ENCODE measurements at places on chromosomes 3 and 15.

- no peak for DNase-seq
These were observed 35.4 kb downstream of the SMAD6 start for GRCh38 chr15:66737243-66738010.

- DNase-seq = no peak
These were observed 214.7 kb upstream of the MRPL3 start for GRCh38 chr3:131717493-131717892.

DNA sequence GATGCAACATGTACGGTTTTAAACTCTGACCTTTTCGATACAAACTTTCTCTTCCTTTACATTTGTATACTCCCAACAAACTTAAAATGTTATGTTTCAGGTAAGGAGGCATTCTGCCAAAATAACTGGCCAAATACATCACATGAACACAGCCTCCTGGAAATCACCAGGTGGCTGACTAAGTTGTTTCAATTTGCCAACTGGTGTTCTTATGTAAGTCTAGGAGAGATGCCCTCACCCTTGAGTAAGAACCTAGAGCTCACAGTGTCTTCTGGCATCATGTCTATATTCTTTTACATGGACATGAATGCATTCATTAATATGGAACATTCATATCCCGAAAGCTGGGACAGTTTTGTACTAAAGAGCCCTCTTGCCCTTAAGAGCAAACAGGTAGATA lies 341.1 kb upstream of the NR2F2 start:
- no peak for DNase-seq

DNA sequence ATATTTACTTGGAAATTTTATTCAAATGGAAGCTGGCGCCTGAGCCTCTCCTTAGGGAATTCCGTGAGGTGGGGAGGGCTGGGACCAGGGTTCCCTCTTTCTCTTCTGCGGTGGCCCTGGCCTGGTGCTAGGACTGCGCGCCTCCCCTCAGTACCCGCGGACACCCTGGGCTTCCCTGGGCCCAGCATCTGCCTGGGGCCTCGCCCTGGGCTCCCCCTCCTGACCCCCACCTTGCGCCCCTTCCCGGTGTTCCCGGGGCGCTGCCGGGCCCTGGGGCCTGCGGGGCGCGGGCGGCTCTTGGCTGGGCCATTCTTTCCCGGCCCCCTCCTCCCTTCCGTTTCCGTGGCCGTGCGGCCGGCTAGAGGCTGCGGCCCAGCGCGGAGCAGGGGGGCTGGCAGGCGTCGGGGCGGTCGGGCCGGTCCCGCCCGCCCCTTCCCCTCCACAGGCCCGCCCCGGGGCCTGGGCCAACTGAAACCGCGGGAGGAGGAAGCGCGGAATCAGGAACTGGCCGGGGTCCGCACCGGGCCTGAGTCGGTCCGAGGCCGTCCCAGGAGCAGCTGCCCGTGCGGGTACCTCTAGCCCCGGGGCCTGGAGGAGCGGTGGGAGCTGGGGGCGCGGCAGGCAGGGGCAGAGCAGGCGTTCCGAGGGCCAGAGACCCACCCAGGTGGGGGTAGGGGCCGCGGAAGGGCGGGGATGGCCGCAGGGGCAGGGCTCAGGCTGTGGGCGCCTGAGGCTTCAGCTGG lies at the start of gene FES:
Gene FES, plus strand, starts transcription at position 529 of the 743 bp plus-strand sequence. CDS start 542 bp downstream, outside the sequence.
- no peak for DNase-seq

DNA sequence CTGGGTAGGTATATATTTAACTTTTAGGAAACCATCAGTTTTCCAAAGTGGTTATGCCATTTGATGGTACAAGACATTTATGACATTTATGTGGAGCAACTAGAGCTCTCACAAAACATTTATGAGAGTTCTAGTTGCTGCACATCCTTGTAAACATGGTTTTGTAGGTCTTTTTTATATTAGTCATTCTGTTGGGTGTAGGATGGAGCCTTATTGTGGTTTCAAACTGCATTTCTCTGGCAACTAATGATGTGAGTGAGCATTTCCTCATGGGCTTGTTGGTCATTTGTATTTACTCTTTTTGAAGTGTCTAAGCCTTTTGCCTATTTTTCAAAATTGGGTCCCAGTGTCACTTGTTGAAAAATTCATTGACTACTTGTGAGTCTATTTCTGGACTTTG lies 45.7 kb upstream of the MGLL start:
- no peak for DNase-seq

- DNase-seq = no peak
These were observed 80.9 kb downstream of the DHX36 start for GRCh38 chr3:154243353-154243752.

DNA sequence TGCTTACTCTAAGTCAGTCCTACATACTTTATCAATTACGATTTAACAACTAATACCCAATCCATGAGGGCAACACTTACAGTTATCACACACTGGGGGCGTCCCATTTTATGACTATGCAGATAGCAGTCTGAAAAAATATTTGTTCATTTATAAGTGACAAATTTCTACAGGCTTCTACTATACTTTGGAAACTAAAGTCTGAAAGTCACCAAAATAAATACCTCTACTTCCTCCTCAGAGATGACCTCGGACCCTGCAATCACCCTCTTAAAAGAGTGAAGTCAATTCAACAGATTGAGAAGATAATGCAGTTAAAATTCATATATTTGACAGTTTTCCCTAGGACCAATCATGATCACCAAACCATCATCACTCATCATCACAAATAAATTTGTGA lies 76.6 kb downstream of the GSK3B start:
- no peak for DNase-seq

- no peak for DNase-seq
These were observed 40.5 kb downstream of the TGM4 start for GRCh38 chr3:44914936-44915335.
